NCI-H146 (cell line): ENCODE measurements at places on chromosomes 6 and 20.

- DNase-seq = peak; percentile 97
Measured at GRCh38 chr6:31652925-31653724, 664 bp upstream of the BAG6 start.

- no peak for DNase-seq
Measured at GRCh38 chr6:111799576-111800258, 73.5 kb downstream of the FYN start.

DNA sequence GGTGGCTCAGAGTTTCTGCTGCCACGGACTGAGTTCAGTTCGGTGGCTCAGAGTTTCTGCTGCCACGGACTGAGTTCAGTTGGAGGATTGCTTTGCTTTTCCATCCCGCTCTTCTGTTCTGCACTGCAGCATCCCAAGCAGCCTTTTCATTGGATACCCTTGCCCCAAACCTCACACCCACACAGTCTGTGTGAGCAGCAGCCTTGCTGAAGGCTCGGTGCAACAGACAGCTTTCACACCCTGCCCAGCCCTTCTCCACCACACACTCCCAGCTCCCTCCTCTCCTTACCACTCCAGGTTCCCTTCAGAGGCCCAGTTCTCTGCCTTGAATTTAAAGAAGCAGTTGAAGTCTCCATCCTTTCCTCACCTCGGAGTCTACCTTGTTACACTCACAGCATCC, 52.5 kb upstream of the CHD6 start:
- no peak for DNase-seq

DNA sequence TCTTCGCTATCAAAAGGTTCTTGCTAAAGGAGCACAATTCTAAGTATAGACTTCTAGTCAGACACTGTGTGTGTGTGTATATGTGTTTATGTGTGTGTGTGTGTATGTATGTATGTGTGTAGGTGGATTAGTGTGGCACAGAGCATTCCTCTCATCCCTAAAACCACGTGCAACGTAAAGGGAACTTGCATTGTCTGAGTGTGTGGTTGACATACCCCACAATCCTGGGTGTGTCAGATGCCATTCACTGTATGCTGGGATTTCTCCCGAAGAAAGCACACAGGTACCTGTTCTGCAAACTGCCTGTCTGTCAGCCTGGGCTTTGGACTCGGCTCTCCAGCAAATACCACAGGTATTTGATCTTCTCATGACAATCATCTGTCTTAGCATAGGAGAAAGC, 42.3 kb upstream of the TBC1D7 start:
- DNase-seq = no peak

- no peak for DNase-seq
Measured at GRCh38 chr20:46544576-46544975, 5.9 kb downstream of the OCSTAMP start.

- peak; percentile 58 for DNase-seq
Measured at GRCh38 chr20:53077373-53078205, 105.4 kb downstream of the TSHZ2 start.

GRCh38 chr20:56630506-56631317, 1.6 kb downstream of the TFAP2C start:
- no peak for DNase-seq

DNA sequence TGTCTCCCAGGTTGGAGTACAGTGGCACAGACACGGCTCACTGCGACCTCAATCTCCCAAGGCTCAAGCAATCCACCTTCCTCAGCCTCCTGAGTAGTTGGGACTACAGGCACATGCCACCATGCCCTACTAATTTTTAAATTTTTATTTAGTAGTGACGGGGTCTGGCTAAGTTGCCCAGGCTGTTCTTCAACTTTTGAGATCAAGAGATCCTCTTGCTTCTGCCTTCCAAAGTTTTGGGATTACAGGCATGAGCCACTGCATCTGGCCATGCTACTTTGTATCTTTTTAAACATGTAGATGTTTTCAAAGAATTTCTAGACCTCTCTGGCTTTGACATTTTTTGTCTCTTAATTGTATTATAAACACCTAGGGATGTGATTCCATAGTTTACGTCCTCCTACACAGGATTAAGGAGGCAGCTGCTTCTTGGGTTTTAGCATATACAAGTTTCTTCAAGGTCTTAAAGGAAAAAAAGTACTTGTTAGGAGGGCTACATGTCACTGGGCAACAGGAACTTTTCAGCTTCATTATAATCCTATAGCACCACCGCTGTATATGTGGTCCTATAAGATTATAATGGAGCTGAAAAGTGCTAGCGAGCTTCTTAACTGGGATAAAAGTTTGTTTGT, 1.3 kb downstream of the ADAT2 start:
- DNase-seq = no peak

DNA sequence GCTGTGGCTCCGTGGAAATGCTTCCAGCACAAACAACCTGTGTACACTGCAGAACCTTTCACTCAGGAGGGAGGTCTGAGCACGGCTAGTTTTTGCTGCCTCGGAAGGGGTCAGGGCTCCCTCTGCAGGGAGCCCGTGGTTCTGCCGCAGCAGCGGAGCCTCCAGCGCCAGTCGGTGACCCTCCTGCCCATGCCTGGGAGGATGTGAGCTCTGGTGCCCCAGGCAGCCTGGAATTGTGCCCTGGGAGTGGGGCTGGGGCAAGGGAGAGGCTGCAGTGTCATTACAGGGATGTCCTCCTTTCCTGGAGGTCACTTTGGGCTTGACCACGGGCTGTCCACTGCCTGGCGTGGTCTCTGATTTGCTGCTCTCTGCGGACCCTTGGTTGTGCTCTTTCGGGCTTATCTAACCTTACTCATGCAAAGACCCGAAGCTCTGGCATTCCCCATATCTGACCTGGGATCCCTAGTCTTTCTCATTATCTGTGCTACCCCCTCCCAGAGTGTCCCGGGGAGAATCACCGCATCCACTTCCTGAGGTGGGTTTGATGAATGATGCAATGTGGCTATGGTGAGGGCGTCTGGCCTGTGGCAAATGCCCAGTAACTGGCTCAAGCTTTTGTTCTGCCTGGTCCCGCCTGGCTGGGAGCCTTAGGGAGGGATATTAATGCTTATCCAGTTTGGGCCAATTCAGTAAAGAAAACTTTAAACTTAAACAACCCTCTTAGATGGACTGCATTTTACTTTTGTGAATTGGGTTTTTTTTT, 59.6 kb upstream of the TAGAP start:
- peak; percentile 72 for DNase-seq

DNA sequence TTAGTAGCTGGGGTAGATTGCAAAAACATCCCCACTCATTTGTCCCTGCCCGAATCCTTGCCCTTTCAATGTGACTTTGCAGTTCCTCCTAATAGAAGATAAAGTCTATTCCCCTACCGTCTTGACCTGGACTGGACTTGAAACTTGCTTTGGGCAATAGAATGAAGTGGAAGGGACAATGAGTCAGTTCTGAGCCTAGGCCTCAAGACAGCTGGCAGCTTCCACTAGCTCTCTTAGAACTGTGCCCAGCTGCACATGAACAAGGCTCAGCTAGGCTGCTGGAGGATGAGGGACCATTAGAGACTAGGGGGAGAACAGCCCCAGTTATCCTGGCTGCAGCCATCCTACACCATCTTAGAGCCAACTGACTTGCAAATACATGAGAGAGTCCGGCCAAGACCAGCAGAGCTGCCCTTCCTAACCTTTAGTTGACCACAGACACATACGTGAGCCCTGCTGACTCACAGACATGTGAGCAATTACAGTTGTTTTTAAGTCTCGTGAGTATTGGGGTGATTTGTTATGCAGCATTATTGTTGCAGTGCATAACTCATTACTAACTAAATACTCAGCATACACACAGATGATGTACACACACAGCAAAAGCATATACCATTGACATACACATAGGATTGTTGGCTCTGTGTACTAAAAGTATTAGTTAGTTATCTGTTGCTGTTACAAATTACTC, 105.5 kb downstream of the DHX35 start:
- no peak for DNase-seq

GRCh38 chr6:12101653-12102312, 89.7 kb downstream of the HIVEP1 start:
- no peak for DNase-seq

DNA sequence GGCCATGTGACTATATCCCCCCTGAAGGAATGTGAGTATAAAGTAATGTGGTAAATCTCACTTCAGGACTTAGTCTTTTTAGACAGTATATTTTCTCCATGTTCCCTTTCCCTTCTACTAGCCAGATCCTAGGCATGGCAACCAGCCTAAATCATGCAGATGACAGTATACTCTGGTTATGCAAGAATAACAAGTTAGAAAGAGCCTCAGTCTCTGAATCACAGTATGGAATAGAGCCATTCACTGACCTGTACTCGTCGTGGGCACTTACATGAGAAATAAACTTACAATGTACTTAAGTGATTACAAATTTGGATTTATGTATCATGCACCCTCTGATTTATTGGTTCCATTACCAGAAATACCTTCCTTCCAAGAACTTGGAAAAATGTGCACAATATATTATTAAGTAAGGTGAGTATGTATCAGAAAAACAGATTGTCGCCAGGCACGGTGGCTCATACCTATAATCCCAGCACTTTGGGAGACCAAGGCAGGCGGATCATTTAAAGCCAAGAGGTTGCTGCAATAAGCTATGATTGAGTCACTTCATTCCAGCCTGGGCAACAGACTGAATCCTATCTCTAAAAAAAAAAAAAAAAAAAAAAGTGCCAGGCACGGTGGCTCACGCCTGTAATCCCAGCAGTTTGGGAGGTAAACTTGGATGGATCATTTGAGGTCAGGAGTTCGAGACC, 25.1 kb upstream of the FAM8A1 start:
- DNase-seq = no peak

GRCh38 chr20:40689100-40689942, at the start of gene MAFB:
TSS of gene MAFB (minus strand) at chr20:40689236. CDS start at chr20:40688850, 386 bp downstream.
- DNase-seq = peak; percentile 47

DNA sequence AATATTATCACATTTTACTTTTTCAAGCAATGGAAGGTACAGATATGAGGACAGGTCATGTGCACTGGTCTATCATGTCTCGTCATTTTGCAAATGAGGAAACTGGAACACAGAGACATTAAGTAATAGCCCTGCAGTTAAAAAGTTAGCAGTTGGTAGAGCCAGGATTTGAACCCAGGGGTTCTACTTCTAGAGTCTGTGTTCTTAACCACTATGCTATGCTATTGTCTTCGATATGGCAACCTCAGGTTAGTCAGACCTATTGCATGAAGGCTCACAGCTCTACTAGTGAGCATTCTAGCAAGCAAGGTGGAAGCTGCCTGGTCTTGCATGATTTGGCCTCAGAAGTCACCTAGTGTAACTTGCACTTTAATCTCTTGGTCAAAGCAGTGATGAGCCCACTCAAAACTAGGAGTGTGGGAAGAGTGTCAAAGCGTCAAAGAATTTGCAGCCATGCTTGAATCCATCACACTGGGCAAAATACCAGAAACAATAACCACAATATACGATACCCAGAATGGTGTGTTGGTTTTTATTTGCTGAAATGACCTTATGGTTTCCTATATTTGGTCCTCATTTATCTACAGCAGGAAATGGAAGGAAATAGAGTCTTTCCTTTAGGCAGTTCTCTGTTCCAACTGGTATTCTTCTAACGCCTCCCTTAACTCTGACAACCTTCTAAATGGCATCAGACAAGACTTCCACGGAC, 20.4 kb upstream of the BMP2 start:
- DNase-seq = peak; percentile 76

DNA sequence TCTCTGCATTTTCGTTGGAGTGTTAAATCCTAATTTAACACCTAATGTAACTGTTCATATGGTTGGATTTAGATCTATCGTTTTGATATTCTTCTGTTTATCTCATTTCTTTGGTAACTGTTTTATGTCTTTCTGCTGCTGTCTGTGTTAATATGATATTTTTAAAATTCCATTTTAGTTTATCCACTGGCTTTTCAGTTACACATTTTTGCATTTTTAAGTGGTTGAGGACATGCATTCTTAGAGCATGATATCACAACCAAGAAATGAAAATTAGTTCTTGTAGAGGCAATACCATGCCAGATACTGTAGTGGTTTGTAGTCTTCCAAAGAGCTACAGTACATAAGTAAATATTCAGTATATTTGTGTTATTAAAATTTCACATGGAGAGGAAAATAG, 58.6 kb downstream of the LIN28B start:
- no peak for DNase-seq

DNA sequence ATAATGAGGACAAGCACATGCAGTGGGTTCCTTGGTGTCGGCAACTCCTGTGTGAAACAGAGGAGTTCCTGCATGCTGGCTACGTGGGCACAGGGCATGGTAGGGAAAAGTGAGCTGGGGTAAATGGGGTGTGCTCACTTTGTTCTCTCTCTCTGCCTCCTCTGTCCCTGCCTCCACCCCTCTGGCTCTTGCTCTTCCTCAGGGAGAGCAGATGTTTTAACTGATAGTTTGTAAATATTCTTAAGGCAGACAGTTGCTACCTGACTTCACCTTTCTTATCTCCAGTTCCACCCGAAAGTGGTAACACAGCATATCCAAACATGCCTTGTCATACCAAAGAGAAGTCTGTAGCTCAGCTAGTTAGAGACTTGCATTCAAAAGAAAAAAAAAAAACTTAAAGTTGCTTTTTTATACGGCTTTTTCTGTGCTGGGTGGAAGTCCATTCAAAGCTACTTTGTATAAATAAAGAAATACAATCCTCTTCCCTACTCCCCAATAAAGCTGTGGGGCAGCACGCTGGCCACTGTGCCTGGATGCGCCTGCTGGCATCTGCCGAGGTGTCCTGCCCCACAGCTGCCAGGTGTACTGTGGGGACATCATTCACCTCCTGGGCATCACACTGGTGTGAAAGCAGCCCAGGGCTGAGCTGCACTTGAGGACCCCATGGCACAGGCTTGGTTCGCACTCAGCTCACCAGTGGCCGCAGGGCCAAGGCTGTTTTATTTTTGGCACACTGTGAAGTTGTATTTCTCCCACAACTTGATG, 93.6 kb downstream of the FOXC1 start:
- no peak for DNase-seq

GRCh38 chr6:29797135-29797534, 30.5 kb upstream of the HLA-G start:
- no peak for DNase-seq

DNA sequence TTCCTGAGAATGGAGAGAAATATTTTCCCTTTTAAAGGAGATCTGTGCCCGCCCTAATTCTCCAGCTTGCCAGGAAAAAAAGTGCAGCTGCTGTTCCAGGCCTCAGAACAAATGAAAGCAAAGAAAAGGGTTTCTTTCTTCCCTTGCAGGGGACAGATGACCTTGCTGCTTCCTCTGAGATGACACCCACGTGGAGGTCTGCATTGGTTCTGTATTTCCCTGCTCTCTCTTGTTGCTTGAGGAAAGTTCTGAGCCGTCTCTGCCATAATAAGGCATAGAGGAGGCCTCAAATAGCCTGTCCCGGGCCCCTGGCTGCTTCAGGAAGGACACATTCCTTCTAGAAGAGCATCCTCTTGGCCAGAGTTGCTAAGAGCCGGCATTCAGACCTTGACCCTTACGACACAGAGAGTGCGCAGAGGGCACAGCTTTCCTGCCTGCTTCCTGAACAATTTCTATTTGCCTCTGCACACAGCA, 501.8 kb upstream of the SULF2 start:
- DNase-seq = no peak
